K562 (cell line): ENCODE measurements at places on chromosomes 7 and 10. TPM values are rescaled to one million over a fixed set of nuclear protein-coding genes. Genes with fewer than 3 reads are reported as not detected.
A peak's percentile ranks its signal among the peaks of the same experiment; 100 is the strongest.

DNA sequence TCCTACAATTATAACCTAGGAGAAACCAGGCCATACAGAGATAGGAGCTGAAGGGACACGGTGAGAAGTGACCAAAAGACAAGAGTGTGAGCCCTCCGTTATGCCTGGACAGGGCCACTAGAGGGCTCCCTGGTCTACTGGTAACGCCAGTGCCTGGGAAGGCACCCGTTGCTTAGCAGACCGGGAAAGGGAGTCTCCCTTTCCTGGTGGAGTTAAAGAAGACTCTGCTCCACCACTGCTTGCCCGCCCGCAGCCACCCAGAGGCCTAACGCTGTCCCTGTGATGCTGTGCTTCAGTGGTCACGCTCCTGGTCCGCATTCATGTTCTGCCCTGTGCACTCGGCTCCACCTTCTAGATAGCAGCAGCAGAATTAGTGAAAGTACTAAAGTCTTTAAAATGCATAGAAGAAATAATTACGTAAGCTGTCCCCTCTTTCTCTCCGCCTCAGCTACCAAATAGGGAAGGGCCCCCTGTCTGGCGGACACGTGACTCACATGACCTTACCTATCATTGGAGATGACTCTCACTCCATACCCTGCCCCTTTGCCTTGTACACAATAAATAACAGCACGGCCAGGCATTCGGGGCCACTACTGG is 34.8 kb downstream of the GRID2IP start:
- DNase-seq: peak; percentile 60

DNA sequence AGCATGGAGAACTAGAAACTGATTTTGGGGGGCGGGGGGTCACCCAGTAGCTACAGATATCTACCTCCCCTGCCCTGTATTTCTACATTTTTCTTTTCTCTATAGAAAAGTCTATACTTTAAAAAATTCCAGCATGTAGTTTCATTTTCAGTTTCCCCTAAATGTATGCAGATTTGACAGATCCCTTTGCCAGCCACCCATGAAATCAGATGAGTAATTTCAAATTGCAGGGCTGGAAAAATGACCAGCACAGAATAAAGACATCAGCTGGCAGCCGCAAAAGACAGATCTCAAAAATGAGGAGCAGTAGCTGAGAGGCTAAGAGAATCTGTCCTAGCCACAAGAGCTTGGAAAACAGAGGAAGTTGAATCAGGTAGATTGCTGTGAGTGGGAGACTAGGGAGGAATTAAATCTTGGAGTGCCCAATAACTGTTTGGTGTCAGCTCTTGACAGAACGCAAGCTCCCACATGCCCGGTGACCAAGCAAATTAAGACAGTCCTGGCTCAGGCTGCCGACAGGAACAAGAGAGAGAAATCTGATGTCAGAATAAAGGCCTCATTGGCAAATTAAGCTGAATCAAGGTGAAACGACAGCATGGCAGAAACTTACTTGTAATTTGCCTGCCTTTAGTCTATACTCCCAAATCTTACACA is 24.5 kb downstream of the ADRB1 start:
- DNase-seq: no peak

DNA sequence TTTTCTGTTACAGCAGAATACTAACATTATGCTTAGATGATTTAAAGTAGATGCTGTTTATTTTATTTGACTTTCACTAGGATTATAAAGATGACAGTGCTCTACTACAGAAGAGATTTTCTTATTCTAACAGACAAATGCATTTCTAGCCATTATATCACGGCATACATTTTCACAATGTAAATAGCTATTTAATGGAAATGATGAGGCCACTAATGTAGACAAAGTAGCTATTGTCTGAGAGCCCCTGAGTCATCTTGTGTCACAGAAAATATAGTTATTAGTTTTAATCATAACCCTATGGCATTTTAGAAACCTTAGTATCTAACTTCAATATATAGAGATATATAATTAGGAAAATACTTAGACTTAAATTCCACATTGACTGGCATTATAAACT is 158.0 kb upstream of the AHR start:
- no peak for DNase-seq

- peak; percentile 37 for DNase-seq
Measured at GRCh38 chr7:140533394-140533872, 54.1 kb upstream of the MKRN1 start.

DNA sequence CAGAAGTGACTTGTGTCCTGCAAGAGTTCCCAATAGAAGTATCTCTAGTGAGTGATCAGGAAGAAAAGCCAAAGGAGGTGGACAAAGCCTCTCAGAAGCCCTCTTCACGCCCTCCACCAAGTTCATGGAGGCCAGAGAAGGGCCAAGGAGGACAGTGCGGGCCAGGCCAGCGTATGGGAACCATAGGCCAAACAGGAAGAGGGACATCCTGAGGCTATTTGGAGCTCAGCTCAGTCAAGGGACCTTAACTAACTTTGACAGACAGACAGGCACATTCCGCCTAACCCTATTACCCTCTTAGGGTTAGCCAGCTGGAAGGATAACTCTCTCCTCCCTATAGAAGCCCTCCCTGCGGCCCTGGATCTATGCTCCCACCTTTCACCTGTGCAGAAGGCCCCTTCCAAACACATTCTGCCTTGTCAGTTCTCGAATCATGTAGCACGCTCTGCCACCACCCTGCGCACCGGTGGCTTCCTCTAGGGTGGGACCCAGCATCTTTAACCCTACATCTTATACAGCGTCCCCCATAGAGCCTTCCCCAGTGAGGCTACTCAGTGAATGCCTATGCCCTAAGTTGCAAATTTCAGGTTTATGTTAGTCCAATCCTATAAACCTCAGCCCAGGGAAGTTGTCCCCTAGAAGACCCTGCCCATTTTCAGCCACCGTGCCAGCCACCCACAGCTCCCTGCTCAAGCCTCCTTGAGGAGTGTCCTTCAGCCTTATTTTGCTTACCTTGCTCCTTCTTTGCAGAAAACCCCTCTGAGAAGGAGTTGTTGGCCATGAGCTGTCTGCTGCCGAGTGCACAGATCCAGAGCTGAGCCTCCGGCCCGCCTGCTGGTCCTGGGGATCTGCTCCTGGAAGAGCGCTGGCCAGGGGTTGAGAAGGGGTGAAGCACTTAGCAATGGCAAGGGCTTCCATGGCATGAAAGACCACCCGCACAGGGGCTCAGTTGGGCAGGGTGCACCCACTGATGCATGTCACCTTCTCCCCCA is 36.9 kb downstream of the FRMPD2 start:
- DNase-seq: no peak

GRCh38 chr10:1440897-1441296 is 296.4 kb downstream of the ADARB2 start:
- no peak for DNase-seq

GRCh38 chr10:62618576-62619412 is 185.7 kb upstream of the ADO start:
- no peak for DNase-seq

- DNase-seq: no peak
Measured at GRCh38 chr10:74040200-74041126, 42.5 kb downstream of the VCL start.

DNA sequence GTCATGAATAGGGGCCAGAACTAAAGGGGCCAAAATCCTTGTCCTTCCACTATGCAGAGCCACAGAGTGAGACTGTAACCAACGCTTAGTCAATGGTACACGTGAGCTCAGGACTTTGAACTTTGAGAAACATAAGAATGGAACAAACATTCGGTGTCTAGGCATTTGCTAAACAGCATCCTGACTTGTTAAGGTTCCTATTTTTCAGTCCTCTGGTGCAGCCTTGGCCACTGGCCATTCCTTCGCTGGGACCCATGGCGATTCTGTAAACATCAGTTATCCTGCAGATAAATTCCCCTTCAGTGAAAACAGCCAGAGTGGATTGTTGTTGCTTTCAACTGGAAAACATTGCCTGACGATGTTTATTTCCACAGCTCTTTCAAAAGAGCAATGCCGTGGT is 266.8 kb downstream of the SORCS1 start:
- no peak for DNase-seq

DNA sequence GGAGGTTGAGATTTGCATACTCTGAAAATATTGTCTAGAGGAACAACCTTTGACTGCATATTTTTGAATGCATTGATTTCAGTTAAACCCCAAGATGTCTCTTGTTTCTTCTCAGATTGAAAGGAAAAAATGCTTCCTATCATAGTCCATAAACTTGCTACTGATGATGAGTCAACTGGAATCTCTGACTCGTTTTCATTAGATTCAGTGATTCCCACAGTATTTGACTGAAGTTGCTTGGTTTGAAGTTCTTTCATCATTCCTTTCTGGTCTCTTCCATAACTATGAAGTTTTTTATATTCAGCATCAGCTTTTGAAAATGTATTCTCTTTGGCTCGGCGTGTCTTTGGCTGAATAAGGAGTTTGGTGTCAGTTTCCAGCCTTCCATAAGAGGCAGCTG is 10.7 kb downstream of the PEX1 start:
- DNase-seq: no peak

DNA sequence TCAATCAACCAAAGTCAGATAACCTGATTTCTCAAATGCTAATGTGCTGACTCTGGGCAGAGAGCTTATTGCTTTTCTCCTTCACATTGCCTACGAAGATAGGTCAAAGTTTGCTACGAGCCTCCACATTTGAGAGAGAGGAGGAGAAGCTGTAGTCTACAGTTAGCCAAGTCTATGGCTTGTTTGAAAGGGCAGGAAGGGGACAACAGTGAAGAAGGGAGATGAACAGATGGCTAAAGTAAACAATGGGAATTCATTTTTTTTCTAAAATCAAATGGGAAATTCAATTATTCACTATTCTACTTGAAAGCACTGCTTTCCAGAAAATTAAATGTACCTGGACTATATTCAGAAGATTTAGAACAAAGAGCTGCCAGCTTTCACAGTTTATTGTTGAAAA is 126.7 kb upstream of the C1QL3 start:
- DNase-seq: no peak

GRCh38 chr7:69684369-69685292 is 86.4 kb downstream of the AUTS2 start:
- no peak for DNase-seq

GRCh38 chr7:139825666-139826290 is 3.3 kb upstream of the TBXAS1 start:
- DNase-seq: peak; percentile 54

GRCh38 chr10:35579726-35580422 is 25.3 kb upstream of the GJD4 start:
- no peak for DNase-seq

- DNase-seq: no peak
Measured at GRCh38 chr7:94650147-94651051, 5.5 kb downstream of the SGCE start.

- DNase-seq: no peak
Measured at GRCh38 chr10:11755512-11756263, 13.5 kb downstream of the ECHDC3 start.

GRCh38 chr10:70493660-70494234 is 15.2 kb downstream of the PALD1 start:
- no peak for DNase-seq

DNA sequence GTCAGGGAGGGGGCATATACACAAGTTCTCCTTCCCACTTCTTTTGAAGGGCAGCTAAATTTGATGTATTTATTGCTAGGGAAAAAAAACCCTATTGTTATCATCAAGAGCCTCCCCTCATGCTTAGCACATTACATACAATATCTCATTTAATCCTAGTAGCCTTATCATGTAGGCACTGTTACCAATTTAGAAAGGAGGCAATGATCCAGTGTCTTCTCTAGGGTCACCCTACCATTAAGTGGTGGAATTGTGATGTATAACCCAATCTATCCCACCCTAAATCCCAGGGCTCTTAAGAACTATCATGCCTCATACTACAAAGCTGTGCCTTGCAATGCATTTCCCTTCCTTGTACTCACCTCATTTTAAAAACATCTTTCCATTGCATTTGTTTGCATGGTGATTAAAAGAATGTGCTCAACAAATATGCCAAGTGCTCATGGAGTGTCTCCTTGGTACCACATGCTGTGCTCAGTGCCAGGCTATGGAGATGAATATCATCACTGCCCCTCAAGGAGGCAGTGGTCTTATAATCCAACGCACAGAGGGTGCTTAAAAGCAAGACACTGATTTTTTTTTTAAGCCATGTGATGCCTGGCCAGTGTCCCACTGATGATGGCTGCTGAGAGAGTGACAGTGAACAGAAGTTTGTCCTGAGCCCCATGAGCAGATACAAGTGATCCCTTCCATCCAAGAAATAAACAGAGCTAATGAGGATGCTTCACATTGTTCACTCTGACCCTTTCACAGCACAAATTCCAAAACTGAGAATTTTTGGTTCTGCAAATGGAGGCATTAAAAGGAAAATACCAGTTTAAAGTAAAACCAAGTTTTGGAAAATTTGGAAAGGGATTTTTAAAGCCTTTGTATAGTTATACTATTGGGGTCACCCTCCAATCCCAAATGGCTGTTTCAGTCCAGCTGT is 98.2 kb downstream of the SORBS1 start:
- DNase-seq: no peak

DNA sequence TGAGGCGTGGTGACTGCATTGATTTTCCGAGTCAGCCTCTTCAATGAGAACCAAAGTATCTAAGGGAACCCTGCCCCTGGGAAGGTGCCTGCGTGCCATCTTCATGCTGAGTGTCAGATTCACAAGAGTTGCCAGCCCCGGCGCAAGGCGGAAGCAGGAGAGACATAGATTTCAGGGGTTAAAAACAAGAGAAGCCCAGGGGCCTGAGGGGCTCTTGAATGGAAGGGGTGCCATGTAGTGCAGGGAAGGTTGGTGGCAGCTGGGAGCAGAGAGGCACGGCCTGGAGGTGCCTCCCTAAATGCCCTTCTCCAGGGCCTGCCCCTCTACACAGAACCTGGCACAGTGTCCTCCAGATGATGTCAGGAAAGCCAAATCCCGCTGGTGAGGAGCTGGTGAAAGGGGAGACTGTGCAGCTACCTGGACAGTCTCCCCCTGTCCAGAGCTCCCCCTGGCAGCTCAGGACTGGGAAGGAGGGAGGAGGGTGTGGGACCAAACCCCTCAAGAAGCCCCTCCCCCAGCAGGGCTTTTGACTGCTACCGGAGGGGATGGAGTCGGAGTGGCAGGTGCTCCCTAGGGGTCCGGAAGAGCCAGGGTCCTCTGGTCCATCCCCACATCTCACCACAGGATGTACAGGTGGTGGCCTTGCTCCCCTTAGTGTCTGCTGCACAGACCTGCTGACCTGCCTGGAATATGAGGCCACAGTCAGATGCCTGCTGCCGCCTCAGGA is 137.9 kb downstream of the TCERG1L start:
- DNase-seq: no peak

GRCh38 chr7:103307503-103308231 is 10.4 kb downstream of the PMPCB start:
- no peak for DNase-seq

GRCh38 chr10:15369256-15370211 is 1.6 kb downstream of the FAM171A1 start:
- DNase-seq: no peak

TAS2R5 gene
- 1.1 TPM in 2 replicates for total RNA-seq

DYDC1 gene
- not detected in 2 replicates for total RNA-seq

PGAM1 gene
- total RNA-seq: 319 and 328 TPM in 2 replicates

EBLN1 gene
- total RNA-seq: 0.95 and 1.1 TPM in 2 replicates

PNLIPRP3 gene
- not detected in 2 replicates for total RNA-seq

STEAP1 gene
- total RNA-seq: 2.7 and 3.5 TPM in 2 replicates

ANKRD61 gene
- not detected in 2 replicates for total RNA-seq

TES gene
- total RNA-seq: 52.1 and 58.0 TPM in 2 replicates

CRPPA gene
- 8.6 and 9.1 TPM in 2 replicates for total RNA-seq

JCAD gene
- total RNA-seq: 0.20 TPM in 1 of 2 replicates, not detected in the other

ZCWPW1 gene
- total RNA-seq: 0.86 and 0.94 TPM in 2 replicates

GIMAP8 gene
- total RNA-seq: 0.16 TPM in 1 of 2 replicates, not detected in the other

ZC3HAV1 gene
- 33.0 and 33.8 TPM in 2 replicates for total RNA-seq

SMKR1 gene
- 0.58 and 1.5 TPM in 2 replicates for total RNA-seq

MSANTD7 gene
- 26.4 and 27.2 TPM in 2 replicates for total RNA-seq

STAMBPL1 gene
- 0.09 and 0.25 TPM in 2 replicates for total RNA-seq
